ENCODE measurements at places on chromosomes 11 and 22.

- no peak for DNase-seq
These were observed 5.7 kb upstream of the AMBRA1 start for GRCh38 chr11:46599340-46600193.

- DNase-seq = no peak
These were observed 1.5 kb upstream of the SLC6A5 start for GRCh38 chr11:20597680-20598484.

GRCh38 chr11:64926689-64927088 is 2.2 kb downstream of the PPP2R5B start:
- DNase-seq = no peak

GRCh38 chr11:101277036-101277435 is 147.4 kb upstream of the PGR start:
- DNase-seq = no peak

GRCh38 chr11:92894197-92894596 is 75.3 kb upstream of the MTNR1B start:
- no peak for DNase-seq

GRCh38 chr22:20188567-20188877 is 37.7 kb upstream of the CCDC188 start:
- DNase-seq = no peak

GRCh38 chr11:12587333-12587991 is 86.8 kb upstream of the TEAD1 start:
- DNase-seq = no peak

DNA sequence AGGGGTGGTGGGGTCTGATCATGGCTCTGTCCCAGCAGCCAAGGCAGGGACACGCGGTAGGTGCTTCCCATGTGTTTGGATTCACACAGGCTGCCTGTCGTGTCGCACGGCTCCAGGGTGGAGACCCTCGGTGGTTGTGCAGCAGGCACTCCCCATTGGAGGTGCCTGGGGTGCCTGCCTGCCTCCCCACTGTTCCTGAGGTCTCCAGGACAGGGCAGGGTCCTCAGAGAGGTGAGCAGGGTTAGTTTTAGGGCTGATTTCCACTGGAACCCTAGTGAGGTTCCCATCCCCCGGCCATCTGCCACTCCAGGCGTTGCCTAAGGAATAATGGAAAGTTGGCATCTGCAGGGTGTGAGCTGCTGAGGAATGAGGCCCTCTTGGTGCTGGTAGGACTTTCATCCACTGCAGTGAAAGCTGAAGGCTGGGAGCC is 32.3 kb downstream of the OSBPL5 start:
- no peak for DNase-seq

GRCh38 chr11:134252346-134253187 is 585 bp downstream of the THYN1 start:
- DNase-seq = peak; percentile 83

- no peak for DNase-seq
These were observed 451.3 kb downstream of the OPCML start for GRCh38 chr11:133081020-133081419.

DNA sequence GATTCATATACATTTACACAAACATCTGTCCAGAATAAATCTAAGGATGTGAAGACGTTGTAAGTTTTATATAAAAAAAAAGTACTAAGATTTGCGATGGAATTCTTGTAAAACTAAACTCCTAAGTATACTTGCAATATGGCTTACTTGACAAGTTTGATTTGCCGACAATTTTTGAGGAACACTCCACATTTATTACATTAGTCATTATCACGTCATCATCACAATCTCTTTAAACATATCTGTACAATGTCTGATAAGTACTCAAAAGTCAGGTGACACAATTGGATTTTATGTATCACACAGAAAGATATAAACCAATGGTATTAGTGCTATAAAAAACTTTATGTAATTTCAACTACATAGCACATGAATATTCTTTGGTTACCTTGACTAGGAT is 30.4 kb downstream of the IMMP1L start:
- no peak for DNase-seq

DNA sequence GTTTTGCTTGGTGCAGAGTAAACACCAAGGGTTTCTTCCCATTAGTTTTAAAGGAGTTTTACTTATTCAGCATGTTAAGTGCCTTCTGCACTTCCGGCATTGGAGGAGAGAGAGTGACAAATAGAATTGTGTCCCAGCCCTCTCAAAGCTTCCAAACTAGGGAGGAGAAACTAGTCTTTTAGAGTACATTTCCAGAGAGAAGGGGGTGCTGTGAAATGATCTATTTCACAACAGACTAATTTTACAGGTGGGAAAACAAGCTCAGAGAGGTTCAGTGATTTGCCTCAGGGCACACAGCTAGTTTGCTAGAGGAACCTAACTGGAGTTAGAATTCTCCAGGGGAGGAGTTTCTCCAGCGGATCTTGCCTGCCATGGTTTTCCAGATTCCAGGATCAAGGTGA is 12.6 kb downstream of the MPST start:
- no peak for DNase-seq

DNA sequence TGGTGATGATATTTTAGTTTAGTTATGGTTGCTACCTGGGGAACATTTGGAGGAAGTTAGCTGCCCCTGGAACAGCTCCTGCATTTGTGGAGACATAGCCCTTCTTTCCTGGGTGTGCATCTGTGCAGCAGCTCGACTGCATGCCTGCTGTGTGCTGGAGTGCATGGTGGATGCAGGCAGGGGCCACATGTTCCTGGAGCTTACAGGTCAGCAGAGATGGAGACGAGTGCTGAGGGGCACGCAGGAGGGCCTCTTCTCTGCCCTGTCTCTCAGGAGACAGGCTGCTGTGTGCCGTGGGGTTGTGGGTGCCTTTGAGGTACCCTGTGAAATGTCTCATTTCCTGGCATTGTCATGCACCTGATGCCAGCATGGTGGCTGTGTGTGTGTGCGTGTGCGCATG is 87.5 kb downstream of the TBC1D22A start:
- DNase-seq = no peak

DNA sequence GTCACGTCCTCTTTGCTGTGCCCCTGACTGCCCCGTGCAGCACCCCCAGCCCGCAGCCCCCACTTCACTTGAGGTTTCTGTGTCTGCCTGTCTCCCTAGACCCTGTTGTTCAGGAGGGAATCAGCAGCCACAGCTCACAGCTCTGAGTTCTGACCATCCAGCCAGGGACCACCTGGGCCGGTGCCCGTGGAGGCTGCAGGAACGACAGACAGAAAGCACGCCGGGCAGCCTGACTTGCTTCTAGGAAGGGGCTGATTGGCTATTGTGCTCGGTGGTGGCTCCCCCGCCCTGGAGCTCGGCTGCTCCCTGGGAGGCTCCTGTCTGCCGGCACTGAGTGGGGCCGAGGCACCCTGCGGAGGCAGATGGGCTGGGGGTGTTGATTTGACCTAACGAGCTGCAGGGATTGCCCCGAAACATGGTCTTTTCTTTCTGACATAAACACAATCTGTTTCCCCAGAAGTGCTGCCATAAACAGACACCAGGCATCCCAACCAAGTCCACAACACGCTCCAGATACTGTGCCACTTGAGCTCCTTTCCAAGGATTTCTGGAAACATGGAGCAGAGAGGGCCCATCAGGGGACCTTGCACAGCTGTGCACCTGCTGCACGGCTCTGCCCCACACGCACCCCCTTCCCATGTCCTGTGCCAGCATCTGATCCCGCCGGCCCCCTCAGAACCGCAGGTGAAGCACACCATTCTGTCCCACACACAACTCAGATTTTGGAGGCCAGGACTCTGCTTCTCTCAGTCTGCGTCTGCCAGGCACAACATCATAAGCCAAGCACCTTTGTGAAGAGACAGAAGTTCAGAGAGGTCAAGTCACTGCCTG is 855.9 kb downstream of the TBC1D22A start:
- no peak for DNase-seq

GRCh38 chr22:48921411-48921903 is 906.2 kb downstream of the BRD1 start:
- DNase-seq = no peak

- no peak for DNase-seq
These were observed 16.7 kb downstream of the TMEM121B start for GRCh38 chr22:17104336-17104935.

DNA sequence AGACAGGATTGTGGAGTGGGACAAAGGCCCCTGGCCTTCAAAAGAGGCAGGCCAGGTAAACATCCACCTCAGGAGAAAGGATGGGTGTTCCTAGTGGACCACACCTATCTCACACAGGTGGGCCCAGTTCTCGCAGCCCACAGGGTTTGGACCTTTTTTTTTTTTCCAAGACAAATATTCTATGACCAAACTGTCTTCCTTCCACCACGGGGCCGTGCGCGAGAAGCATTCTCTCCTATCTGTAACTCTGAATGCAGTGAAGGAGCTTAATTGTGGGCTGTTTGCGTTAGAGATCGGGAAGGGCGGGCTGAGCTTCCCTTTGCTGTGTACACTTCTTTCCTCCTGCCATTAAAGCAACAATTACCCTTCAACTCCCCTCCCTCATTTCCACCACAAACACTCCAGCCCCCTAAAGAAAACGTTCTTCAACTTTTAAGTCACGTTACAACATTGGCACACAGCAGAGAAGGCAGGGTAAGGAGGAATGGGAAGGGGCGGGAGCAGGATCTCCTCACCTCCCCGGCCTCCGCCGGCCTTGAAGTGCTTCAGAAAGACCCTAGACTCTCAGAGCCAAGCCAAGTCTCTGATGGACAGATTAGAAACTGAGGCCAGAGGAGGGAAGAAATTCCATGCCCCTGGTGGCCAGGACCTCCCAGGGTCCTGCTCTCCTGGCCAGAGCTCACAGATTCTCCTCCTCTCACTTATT is 238.4 kb downstream of the BUD13 start:
- DNase-seq = no peak

DNA sequence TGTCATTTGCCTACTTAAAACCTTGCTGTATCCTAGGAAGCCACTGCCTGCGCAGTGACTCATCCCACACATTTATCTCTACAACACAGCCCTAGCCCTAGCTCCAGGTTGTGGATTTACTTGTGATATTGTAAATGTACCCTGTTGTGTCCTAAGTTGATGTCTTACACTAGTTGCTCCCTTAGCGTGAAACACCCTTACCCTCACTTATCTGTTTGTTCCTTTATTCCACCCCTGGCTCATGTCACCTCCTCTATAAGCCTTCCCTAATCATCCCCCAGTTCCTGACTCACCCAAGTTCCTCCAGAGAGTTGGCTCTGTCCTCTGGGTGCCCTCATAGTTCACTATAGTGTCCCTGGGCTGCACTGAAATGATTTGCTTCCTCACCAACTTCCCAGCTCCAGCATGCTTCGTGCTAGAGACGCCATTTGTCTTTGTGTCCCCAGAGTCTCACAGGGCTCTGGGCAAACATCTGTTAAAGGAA is 431.8 kb upstream of the FAT3 start:
- no peak for DNase-seq

- DNase-seq = no peak
These were observed 33.1 kb downstream of the LRFN4 start for GRCh38 chr11:66889960-66890359.

DNA sequence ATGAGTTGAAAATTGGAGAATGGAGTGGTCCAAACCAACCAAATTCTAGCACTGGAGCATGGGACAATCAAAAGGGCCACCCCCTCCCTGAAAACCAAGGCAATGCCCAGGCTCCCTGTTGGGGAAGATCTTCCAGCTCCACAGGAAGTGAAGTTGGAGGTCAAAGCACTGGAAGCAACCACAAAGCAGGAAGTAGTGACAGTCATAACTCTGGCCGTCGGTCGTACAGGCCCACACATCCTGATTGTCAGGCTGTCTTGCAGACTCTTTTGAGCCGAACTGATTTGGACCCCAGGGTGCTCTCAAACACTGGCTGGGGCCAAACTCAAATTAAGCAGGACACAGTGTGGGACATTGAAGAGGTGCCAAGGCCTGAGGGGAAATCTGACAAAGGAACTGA is 80.5 kb upstream of the ADSL start:
- peak; percentile 66 for DNase-seq

GRCh38 chr11:95248666-95249467 is 17.9 kb upstream of the SESN3 start:
- DNase-seq = no peak

DNA sequence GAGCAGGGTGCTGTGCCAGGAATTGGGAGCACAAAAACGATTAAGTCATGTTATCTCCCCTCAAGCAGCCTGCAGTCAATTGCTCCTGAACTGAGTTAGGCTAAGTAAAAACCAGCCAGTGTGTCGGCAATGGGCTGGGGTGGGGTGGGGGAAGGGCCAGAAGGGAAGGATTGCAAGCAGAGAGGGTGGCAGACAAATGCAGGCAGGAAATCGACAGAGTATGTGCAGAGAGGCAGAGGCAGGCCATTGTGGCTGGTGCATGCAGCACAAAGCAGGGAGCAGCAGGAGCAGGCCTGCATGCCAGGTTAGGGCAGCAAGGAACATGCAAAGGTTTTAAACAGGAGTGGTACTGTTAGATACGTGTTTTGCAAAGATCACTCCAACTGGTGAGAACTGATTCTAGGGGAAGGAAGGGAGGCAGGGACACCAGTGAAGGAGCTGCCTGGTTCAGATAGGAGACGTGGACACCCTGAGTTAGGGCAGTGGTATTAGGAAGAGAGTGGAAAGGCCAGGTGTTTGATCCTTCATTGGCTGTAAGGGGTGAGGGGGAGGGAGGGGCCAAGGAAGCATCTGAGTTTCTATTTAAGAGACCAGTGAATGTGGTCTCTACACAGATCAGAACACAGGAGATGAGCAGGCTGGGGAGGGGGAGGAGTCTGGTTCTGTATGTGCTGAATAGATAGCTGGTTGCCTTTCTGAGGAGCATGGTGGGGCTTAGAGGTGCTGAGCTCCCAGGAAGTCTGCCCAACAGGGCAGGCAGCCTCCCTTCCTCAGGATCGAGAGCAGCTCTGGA is 70.8 kb upstream of the PHOX2A start:
- no peak for DNase-seq

GRCh38 chr11:126104420-126104819 is 41.8 kb upstream of the CDON start:
- DNase-seq = no peak

GRCh38 chr11:43122546-43122945 is 189.2 kb upstream of the API5 start:
- no peak for DNase-seq

DNA sequence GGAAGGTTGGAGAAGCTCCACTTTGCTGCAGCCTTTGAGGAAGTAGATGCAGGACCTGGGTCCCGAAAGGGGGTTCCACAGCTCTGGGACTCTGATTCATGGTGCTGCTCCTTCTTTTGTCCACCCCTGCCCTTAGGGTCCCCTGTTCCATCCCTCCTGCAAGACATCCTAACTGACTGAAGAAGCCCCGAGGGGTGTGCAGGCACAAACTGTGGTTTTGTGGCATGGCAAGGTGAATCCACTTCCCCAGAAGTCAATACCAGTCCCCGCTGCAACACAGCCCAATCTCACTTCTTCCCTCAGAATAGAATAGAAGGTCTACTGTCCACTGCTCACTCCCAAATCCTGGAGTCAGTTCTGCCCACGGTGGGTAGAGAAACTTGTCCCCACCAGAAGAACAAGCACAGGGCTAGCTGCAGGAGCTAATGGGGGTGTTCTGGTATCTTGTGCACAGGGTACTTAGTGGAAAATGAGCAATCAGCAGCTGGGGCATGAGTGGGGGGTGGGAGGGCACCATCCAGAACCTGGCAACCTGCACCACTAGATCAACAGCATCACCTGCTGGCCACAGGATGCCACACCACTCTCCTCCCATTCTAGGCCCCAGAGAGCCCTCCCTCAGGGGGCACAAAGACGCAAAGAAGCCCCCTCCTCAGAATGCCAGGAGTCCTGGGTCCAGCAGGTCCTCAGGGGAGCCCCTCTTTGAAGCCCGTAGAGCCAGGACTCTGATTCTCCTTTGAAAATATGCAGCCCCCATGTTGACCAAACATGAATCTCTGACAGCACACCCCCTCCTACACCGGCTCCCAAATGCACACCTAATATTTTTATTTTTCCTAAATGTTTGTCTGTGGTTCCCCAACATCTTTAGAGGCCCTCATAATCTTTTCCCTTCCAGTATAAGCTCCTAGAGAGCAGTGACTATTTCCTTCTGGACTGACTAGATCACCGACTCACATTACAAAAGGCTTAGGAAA is 14.1 kb downstream of the SPATA19 start:
- DNase-seq = no peak

- DNase-seq = peak; percentile 70
These were observed 71.5 kb upstream of the VSTM5 start for GRCh38 chr11:93921695-93922468.
